OCI-LY7 (cell line): ENCODE measurements at places on chromosomes 4 and X.
A peak's percentile ranks its signal among the peaks of the same experiment; 100 is the strongest.

DNA sequence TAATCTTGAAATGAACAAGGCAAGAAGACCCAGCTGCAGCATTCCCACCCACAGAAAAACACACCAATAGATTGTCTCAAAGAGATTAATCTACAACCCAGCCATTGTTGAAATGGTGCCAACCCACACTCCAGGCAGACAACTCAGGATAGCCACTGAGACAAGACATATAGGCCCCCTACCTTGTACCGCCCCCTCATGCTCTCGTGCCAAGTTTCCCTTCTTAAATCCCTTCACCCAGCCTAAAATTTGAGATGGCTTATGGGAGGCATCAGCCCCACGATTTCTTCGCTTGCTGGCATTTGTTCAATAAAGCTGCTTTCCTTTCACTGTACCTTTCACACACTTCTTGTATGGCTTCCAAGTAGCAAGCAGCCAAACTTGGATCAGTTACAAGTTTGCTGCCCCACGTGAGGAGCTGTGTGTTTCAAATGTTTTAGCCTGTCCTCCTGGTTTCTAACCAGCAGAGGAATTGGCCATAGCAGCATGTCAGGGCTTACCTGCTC lies 1754.1 kb downstream of the C4orf33 start:
- DNase-seq: no peak

GRCh38 chrX:11426712-11427452 lies 133.7 kb downstream of the AMELX start:
- DNase-seq: no peak

- DNase-seq: no peak
Observed at GRCh38 chr4:148004228-148004857, 272.5 kb downstream of the ARHGAP10 start.

- peak; percentile 44 for DNase-seq
Observed at GRCh38 chrX:100373673-100374072, 36.4 kb downstream of the PCDH19 start.

GRCh38 chrX:109952050-109952449 lies 50.9 kb upstream of the TMEM164 start:
- no peak for DNase-seq

- DNase-seq: no peak
Observed at GRCh38 chrX:154376774-154377173, 2.3 kb upstream of the EMD start.
